ENCODE measurements at places on chromosomes 13 and 19.

- DNase-seq = no peak
Observed at GRCh38 chr13:85303630-85304029, 495.6 kb downstream of the SLITRK6 start.

- no peak for DNase-seq
Observed at GRCh38 chr19:4606921-4607678, 32.2 kb upstream of the TNFAIP8L1 start.

DNA sequence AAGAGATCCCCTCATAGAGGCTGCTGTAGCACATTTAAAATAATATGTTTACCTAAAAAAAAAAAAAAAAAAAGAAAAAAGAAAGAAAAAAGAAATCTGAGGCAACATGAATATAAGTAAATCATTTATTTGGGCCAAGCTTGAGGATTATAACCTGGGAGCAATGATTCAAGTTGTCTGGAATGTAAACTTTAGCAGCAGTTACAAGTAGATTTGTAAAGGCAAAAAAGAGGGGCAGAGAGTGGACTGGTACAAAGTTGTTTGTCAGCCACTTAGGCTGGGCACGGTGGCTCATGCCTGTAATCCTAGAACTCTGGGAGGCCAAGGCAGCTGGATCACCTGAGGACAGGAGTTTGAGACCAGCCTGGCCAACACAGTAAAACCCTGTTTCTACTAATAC lies 11.3 kb downstream of the ZNF43 start:
- DNase-seq = no peak

DNA sequence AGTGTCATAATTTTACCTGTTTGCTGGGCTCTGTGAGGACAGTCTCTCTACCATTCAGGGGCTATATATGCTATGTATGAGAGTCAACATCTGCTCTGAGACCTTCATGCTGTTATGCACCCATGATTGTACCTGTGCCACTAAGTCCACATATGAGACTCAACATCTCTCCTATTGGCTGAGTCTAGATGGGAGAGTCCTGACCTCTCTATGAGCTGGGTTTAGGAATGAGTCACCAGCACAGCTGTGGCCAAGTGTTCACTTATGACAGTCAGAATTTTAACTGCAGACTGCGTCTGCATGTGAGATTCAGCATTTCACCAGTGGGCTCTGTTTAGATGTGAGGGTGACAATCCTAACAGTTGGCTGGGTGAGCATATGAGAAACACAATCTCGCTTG lies 49.5 kb downstream of the ZNF729 start:
- no peak for DNase-seq

GRCh38 chr19:3565139-3565538 lies 7.6 kb upstream of the HMG20B start:
- DNase-seq = no peak

GRCh38 chr19:43332058-43332922 lies 21.2 kb upstream of the CD177 start:
- DNase-seq = no peak

- DNase-seq = no peak
Observed at GRCh38 chr13:111511805-111512504, 191.5 kb downstream of the TEX29 start.

DNA sequence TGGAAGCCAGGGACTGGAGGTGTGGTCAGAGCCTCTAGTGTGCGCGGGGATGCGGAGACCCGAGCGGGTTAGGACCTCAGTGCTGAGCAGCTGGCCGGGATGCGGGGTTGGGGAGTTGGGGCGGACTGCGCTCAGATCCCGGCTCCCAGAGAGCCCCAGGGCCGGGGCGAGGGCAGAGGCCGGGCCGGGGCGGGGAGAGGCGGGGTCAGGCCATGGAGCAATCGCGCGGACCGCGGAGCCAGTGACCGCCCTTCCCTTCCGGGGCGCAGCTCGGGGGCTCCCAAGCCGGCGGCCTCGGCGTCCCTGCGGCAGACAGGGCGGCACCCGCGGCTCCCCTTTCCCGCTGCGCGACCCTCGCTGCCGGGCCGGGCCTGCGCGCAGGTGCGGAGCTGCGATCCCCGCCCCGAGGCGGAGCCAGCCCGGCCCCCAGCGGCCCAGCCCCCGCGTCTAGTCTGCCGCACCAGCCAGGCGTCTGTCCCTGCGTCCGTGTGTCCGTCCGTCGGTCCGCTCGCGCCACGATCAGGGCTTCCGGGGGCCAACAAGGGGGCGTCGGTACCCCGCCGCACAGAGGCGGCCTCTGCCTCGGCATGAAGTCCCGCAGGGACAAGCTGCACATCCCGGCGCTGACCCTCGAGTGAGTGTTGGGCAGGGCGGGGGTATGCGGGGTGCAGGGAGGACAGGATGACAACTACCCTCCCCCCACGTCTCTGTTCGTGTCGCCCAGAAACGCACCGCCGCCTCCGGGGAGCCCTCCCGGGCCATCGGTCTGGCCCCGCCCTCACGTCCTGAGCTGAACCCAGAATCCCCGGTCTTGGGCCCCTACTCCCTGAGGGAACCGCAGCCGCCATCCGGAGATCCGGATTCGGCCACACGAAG lies 12.4 kb downstream of the MAST3 start:
- DNase-seq = no peak

GRCh38 chr13:60627071-60627686 lies 230.2 kb downstream of the TDRD3 start:
- DNase-seq = no peak

GRCh38 chr13:51419001-51419636 lies 33.7 kb downstream of the INTS6 start:
- no peak for DNase-seq

GRCh38 chr19:3782903-3783302 lies 3.3 kb downstream of the MATK start:
- no peak for DNase-seq

DNA sequence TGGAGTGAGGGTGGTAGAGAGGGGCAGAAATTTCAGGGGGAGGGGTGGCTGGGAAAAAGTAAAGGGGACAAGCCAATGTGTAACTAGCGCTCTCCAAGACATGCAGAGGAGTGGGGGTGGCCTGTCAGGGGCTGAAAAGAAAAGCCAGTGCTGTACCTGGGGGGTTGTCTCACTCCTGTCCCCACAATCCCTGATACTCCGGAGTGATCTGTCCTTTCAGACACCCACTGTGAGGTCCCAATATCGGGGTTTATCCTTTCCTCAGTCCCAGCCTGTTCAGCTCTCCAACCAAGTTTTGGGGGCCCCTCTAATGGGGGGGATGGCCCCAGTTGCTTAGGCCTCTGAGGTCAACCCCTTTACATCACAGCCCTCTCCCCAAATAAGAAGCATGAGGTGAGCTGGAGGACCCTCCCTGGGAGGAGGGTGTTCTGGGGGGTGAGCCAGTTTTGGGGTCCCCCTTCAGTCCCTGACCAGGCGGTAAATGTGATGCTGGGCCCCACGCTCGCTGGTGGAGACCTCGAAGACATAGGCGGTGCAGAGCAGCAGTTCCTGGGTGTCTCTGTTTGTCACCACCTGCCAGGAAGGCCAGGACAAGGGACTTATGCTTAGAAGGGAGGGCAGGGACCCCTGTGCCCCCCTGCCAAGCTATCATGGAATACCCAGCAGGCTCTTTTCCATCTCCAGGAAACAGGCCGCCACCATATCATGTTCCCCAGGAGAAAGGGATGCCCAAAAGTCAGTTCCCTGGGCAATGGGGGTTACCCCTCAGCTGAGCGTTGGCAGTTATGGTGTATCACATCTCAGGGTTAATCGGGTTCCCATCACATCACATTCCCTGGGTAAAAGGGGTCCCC lies 5.9 kb downstream of the CD37 start:
- DNase-seq = no peak

GRCh38 chr13:79684371-79684770 lies 203.4 kb downstream of the NDFIP2 start:
- DNase-seq = no peak

GRCh38 chr13:55345224-55345623 lies 1795.5 kb upstream of the PRR20A start:
- DNase-seq = no peak

DNA sequence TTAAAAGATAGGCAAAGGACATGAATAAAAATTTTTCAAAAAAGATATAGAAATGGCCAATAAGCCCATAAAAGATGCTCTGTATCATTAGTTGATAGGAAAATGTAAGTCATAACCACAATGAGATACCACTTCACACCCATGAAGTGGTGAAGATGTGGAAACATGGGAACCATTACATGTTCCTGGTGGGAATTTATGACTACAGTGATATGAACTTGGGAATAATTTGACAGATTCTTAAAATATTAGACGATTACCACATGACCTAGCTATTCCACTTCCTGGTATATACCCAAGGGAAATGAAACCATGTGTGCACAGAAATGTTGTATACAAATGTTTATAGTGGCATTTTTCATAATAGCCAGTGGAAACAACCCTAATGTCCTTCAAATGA lies 232.2 kb downstream of the GGACT start:
- no peak for DNase-seq

GRCh38 chr13:71785361-71785760 lies 81.6 kb downstream of the DACH1 start:
- DNase-seq = no peak

GRCh38 chr19:3343619-3344502 lies 22.5 kb upstream of the NFIC start:
- no peak for DNase-seq

DNA sequence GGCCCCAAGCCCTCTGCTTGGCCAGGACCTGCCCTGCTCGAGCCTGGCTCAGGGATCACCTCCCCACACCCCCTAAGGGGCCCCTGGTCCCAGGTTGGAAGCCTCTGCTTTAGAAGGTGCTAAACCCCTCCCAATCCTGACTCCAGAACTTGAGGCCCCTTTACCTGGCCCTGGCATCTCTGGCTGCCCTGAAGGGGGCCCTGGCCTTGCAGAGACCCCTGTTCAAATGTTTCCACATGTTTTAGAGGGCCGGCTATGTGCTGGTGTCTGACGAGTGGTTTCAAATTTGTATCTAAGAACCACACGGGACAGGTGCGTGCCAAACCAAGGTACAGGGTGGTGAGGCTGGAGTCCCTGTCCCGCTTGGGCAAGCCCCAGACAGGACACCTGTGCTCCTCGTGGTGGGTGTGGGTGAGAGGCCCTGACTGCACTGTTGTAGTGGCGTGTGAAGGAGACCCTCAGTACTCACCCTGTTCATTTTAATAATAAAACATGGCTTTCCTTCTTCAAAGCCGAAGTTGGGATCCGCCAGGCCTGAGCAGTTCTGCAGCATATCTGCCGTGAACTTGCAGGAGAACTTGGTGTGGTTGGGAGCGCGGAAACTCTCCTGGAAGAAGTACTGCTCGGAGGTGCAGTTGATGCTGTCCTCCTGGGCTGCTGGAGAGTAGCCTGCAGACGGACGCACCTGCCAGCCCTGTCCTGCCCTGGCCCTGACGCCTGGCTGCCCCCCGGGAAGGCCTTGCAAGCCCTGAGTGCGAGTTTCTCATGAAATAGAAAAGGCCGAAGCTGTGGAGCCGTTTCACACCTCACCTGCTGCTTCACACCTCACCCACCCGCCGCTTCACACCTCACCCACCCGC lies 5.4 kb downstream of the ATP4B start:
- no peak for DNase-seq

- DNase-seq = no peak
Observed at GRCh38 chr19:13652810-13653590, 111.3 kb upstream of the MRI1 start.

DNA sequence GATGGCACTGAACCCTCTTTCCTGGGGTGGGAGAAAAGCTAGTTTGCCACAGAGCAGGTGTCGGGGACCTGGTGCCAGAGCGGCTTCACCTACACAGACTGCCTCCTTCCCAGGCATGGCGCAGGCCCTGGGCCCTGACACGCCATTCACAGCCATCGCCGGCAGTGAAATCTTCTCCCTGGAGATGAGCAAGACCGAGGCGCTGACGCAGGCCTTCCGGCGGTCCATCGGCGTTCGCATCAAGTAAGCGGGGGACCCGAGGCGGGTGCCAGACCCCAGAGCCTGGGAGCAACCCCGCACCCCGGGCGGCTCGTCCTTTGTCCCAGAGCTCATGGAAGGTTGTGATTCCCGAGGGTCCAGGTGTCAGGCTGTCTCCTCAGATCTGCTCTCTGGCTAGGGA lies 10.0 kb downstream of the LHB start:
- DNase-seq = no peak

GRCh38 chr13:98364179-98364578 lies 187.1 kb upstream of the RNF113B start:
- DNase-seq = no peak

DNA sequence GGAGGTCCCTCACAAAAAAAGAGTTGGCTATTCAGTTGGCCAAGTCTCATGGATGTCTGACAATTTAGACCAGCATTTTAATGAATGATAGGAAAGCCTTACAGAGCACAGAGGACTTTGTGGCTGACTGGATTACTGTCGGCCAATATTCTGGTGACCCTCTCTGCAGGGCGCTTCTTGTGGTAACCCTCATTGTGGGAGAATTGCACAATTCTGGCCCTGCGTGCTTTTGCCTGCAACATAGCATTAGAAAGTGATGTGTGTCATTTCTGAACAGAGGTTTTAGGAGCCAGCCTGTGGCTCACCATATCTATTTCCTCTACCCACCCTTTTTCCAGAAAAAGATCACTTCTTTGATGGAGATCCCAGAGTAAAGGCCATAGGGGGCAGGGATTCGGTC lies 71.4 kb downstream of the EFNB2 start:
- DNase-seq = no peak
